Osteocyte (in vitro differentiated cells): ENCODE measurements at places on chromosomes 12 and 14. TPM values are rescaled to one million over a fixed set of nuclear protein-coding genes. Genes with fewer than 3 reads are reported as not detected.

INHBC gene
- total RNA-seq, result not detected in 2 replicates

P3H3 gene
- 86.5 and 90.8 TPM in 2 replicates for total RNA-seq

DNA sequence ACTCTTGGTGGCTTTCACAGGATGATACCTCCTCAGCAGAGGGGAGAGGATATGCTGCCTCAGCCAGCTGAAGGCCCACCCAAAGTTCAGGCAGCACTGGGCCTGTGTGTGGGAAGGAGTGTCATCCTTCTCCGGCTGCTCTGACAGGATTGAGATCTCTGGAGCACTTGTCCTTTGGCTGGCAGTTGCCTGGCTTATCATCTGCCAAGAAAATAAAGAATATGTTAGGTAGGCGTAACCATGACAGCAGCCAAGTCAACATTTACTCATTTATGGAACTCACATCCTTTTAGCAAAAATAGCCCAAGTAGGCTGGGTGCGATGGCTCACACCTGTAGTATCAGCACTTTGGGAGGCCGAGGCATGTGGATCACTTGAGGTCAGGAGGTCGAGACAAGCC lies 68.5 kb downstream of the PPFIBP1 start:
- H3K4me3 ChIP-seq, result no peak overlapping the region
- H3K27ac ChIP-seq, result peak overlapping the region; percentile 27
- DNase-seq, result no peak

GRCh38 chr12:91007531-91008290 lies 2.9 kb upstream of the EPYC start:
- DNase-seq, result no peak
- H3K27me3 ChIP-seq, result no peaks in the 10 kb centered on the region
- no peaks in the 10 kb centered on the region for H3K36me3 ChIP-seq

DNA sequence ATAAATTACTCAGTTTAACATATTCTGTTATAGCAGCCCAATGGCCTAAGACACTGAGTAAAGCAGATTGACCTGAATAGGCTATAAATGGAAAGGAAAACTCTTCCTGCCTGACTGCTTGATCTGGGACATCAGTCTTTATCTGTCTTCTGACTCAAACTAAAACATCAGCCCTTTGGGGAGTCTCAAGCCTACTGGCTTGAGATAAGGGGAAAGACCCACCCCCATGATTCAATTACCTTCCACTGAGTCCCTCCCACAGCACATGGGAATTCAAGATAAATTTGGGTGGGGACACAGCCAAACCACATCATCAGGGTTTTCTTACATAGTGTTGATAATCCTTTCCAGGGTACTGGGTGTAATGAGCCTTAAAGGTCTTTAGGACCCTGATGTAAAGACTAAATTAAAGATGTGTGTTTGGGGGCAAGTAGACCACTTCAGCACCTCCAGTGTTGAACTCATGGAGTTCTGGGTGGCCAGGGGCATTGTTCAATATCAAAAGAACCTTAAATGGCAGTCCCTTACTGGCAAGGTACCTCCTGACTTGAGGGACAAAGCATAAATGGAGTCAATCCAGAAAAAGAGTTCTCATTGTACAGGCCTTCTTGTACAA lies 67.8 kb downstream of the TSHR start:
- DNase-seq, result no peak
- H3K36me3 ChIP-seq, result no peaks in the 10 kb centered on the region

DNA sequence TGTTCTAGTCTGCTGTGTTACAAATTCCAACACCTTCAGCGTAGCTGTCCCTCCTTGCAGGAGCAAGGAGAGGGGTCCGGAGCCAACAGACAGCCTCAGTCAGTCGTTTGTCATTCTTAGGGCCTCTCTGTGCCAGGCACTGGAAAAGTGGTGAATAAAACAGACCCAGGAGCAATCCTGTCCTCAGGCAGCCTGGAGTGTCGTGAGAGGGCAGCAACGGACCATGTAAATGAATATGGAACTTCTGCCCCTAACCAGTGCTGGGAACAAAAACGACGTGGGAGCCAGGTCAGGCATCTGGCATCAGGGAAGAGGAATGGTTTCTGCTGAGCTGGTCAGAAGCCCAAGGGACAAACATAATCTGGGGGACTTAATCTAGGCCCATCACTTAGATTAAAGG lies 64.8 kb upstream of the PSMC1 start:
- no peaks in the 10 kb centered on the region for H3K36me3 ChIP-seq
- H3K4me3 ChIP-seq, result no peak overlapping the region
- no peak overlapping the region for H3K27ac ChIP-seq
- DNase-seq, result no peak
- no peaks in the 10 kb centered on the region for H3K27me3 ChIP-seq

DNA sequence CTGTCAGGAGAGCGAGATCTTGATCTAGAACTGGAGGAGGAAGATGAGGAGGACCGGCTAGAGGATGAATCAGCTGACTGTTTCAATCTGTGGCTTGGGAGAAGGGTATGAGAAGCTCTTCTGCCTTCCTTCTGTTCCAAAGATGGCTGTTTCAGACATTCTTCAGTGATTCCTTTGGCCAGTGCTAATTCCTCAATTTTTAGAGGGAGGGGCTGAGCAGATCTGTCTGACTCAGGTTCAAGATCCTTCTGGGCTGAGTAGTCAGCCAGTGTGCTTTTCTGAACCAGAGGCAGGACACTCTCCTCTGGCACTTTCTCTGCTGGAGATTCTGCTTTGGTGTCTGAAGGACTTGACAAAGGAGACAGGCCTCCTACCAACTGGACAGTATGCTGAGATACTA lies 15.2 kb downstream of the ACIN1 start:
- H3K4me1 ChIP-seq, result peaks cover 29% of the 10 kb centered on the region
- H3K27me3 ChIP-seq, result no peaks in the 10 kb centered on the region
- peak overlapping the region; percentile 86 for H3K27ac ChIP-seq
- no peak for DNase-seq

GRCh38 chr14:71721791-71722190 lies 210.4 kb upstream of the RGS6 start:
- H3K4me3 ChIP-seq, result no peak overlapping the region
- peaks cover 19% of the 10 kb centered on the region for H3K4me1 ChIP-seq
- no peak for DNase-seq

- H3K27ac ChIP-seq, result no peak overlapping the region
- no peak overlapping the region for H3K4me3 ChIP-seq
- H3K4me1 ChIP-seq, result peaks cover 36% of the 10 kb centered on the region
- no peak for DNase-seq
- H3K27me3 ChIP-seq, result no peaks in the 10 kb centered on the region
Measured at GRCh38 chr12:124408822-124409517, 114.1 kb downstream of the RFLNA start.
